ENCODE measurements at places on chromosomes 6 and 20.

- no peak for DNase-seq
Measured at GRCh38 chr20:5526516-5526915, 209.8 kb upstream of the PROKR2 start.

DNA sequence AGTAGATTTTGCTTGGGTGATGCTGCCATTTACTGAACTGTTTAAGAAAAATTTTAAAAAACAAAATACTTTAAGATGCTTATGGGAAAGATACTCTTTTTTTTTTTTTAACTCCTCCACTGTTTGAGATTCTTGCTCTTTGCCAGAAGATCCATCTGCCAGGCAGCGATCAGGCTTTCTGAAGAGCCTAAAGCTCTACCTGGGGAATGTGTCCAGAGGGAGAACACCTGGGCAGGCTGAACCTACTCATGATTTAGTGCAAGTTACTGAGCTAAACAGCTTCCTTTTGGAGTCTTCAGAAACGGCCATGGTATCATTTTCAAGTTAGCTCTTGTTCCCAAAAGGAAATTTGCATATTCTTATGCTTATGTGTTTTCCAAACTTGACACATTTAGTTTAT, 23.5 kb upstream of the MLIP start:
- DNase-seq: no peak

GRCh38 chr6:93621442-93621841, 202.1 kb upstream of the EPHA7 start:
- DNase-seq: no peak

GRCh38 chr6:53737746-53738145, 57.1 kb upstream of the LRRC1 start:
- no peak for DNase-seq

DNA sequence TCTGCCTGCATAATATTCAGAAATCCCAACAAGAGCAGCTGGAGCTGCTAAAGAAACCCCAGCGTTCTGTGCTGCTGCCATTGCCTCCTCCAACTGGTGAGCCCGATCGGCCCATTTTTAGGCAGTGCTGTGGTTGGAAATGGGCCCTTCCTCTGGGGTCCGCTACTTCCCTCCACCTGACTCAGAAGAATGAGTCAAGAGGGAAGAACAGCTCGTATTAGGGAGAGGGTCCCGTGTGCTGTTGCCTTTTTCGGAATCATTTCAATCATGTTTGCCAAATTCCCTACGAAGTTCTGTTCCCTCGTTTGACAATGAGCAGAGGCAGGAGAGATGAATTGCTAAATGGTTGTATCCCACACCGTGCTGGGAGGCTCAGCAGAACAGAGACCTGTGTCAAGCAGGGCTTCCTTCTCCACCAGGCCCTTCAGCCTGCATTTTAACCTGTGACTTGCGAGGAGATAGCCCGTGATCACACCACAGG, 38.4 kb downstream of the THBS2 start:
- no peak for DNase-seq

- no peak for DNase-seq
Measured at GRCh38 chr20:50417023-50417329, 93.2 kb upstream of the PTPN1 start.

DNA sequence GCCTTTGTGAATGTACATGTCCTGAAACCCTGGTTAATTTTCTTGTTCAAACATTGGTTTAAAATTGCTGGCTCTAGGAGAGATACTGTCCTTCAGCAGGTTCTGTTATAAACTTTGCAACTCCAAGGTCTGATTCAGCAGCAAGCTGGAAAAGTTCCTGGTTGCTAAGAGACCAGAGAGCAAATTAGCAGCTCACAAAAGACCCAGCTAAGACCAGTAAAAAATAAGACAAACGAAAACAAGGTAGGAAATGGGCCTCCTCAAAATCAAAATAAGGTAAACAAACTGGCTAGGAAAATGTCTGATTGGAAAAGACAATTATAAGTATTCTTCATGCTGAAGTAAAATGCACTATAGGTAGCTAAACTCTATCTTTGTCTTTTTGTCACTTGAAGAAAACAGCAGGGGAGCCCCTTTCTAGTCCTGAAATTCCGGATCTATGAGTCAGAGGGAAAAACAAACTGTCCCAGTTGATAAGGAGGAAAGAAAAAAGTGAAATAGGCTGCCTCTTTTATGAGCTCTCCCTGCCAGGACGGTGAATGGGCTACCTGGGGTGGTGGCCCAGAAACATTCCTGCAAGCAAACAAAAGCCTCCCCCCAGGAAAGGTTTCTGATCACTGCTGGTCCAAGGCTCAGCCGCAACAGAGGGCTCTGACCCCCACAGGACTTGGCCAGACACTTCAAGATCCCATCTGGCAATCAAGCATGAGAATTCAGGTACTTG, 41.6 kb downstream of the UNC5CL start:
- no peak for DNase-seq

DNA sequence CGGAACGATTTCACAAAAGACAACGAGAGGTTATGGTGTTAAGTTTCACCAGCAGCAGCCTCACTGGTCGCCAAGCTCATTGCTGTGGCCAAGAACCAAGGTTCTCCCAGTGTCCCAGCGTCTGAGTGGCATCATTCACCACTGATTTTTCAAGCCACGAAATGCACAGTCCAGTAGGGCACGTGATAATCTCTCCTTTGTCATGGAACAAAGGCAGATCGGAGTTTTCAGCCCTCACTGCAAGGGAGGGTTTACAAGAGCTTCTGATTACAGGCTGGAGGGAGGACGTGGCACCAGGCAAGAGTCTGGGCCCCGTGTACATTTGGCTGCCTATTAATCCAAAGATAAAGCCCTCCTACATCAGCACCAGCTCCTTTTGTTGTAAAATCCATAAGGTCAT, 2.0 kb downstream of the CD24 start:
- DNase-seq: no peak

GRCh38 chr20:64136004-64136710, 28.1 kb upstream of the MYT1 start:
- no peak for DNase-seq
